ENCODE measurements at places on chromosomes 12 and 14.

GRCh38 chr14:104096751-104097700, 11.5 kb downstream of the ASPG start:
- DNase-seq: no peak

DNA sequence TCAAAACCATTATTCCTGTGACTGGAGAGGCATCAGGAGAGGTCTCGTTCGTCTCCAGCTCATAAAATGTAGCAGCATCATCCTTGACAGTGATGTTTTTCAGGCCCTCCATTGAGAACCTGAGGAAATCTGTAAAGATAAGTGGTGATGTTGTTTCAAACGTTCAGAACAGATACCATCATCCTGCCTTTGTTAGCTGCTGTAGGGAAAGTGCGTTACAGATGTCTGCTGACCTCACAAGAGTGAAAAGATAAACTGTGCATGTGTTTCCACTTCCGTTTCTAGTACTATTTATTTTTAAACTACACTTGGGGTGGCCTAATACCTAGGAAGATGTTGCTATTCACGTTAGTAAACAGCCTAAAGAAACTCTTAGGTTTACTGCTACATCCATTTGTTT, 28.4 kb downstream of the BCL2L14 start:
- DNase-seq: no peak

- no peak for DNase-seq
Observed at GRCh38 chr12:89797436-89797835, 88.8 kb upstream of the ATP2B1 start.

- no peak for DNase-seq
Observed at GRCh38 chr14:68291820-68292219, 472.2 kb downstream of the RAD51B start.

GRCh38 chr12:108131035-108131434, 1.9 kb downstream of the WSCD2 start:
- DNase-seq: no peak

DNA sequence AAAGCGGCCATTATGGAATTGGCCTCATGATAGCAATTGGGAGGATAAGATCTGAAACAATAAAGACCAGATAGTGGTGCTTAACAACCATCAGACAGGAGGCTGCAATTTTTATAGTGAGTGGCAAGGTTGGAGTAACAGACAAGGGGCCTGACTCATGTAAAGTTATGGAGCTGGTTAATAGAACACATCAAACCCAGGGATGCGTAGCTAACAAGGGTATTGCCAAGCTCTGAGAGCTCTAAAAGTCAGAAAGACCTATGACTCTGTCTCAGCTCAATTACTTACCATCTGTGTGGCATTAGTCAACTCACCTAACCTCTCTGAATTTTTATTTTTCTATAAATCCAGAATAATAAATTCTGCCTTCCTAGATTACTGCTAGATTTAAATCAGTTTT, 1731.5 kb upstream of the FLRT2 start:
- no peak for DNase-seq

GRCh38 chr14:32306549-32306948, 22.5 kb upstream of the AKAP6 start:
- DNase-seq: no peak

DNA sequence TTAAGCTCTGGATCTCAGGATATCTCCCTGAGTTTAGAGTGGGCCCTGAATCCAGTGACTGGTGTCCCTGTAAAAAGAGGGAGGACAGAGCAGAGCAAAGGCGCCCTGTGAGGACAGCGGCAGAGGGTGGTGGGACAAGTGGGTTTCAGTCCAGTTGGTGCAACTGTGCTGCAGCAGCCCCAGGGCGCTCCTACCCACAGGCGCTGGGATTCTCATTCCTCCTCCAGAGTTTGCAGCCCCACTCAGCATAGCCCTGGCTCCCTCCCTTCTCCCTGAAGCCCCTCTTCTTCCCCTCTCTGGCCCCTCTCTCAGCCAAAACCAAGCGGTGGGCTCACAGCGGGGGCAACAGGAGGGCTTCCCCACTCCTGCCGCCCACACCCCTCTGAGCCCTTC, 1.6 kb downstream of the TMEM179 start:
- no peak for DNase-seq

DNA sequence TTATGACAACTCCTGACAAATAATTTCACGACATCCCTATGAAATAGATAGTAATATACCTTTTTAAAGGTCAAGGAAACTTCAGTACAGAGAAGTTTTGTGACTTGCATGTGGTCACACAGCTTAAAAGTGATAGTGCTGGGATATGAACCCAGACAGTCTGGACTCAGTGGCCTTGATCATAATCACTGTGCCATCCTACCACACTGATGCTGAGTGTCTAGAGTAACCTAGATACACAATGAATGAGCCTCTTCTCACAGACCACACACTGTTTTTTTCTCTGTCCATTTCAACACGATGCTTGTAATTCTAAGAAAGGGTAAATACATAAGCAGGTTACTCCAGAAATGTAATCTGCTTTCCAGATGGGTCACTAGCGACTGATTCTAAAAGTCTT, 88.2 kb downstream of the SYNE2 start:
- DNase-seq: no peak

- DNase-seq: no peak
Observed at GRCh38 chr12:99759444-99759843, 111.9 kb downstream of the GARIN6 start.

- DNase-seq: no peak
Observed at GRCh38 chr12:72281126-72281525, 9.0 kb downstream of the TRHDE start.

Data from stimulated activated CD8-positive, alpha-beta memory T cell treated with anti-CD3 and anti-CD28 coated beads, Interleukin-4, amount 100 ng/mL, for 1 hour (primary cell).